ENCODE measurements at places on chromosomes 16 and 17.

GRCh38 chr17:64653325-64653984 lies 8.7 kb downstream of the SMURF2 start:
- no peak for DNase-seq

- DNase-seq = no peak
Measured at GRCh38 chr17:40361925-40362695, 2.4 kb downstream of the GJD3 start.

DNA sequence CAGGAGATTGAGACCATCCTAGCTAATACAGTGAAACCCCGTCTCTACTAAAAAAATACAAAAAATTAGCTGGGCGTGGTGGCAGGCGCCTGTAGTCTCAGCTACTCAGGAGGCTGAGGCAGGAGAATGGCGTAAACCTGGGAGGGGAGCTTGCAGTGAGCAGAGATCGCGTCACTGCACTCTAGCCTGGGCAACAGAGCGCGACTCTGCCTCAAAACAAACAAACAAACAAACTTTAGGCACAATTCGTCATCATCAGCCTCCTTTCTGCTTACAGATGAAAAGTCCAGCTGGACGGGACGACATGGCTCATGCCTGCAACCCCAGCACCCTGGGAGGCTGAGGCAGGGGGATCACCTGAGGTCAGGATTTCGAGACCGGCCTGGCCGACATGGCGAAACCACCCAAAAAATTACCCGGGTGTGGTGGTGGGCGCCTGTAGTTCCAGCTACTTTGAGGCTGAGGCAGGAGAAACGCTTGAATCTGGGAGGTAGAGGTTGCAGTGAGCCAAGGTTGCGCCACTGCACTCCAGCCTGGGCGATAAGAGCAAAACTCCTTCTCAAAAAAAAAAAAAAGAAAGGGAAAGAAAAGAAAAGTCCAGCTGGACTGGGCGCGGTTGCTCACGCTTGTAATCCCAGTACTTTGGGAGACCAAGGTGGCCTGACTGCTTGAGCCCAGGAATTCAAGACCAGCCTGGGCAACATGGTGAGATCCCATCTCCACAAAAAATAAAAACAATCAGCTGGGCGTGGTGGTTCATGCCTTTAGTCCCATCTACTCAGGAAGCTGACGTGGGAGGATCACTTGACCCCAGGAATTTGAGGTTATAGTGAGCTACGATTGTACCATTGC lies 1.5 kb upstream of the SPIRE2 start:
- no peak for DNase-seq

DNA sequence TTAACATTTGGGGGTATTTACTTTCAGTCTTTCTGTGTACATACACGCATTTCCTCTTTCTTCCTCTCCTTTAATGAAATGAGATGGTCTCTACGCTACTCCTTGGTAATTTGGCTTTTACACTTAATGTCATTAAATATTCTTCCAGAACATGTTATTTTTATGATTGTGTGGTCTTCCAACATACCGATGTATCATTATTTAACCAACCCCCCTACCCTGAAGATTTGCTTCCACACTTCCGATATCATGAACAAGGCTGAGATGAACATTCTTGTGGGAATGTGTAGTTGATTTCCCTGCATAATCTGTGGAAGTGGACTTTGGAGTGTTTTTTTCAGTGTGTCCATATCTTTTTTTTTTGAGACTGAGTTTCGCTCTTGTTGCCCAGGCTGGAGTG lies 2.3 kb upstream of the PGS1 start:
- no peak for DNase-seq

DNA sequence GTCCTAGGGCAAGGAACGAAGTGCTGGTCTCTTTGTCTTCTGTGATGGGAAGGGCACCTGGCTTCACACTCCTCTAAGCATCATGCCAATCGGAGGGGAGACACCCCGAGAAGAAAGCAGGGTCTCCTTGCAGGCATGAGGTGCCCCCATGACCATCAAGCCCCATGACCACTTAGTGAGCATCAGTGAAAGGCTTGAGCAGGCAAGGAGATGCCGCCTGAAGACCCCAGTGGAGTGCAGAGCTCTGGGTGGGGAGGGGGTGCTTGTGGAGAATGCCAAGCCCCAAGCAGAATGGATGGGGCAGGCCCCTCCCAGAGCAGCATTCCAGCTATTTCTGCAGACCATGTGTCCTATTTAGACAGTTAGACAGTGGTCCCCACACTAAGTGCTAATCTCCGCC lies 232.7 kb upstream of the TNRC6C start:
- DNase-seq = no peak

DNA sequence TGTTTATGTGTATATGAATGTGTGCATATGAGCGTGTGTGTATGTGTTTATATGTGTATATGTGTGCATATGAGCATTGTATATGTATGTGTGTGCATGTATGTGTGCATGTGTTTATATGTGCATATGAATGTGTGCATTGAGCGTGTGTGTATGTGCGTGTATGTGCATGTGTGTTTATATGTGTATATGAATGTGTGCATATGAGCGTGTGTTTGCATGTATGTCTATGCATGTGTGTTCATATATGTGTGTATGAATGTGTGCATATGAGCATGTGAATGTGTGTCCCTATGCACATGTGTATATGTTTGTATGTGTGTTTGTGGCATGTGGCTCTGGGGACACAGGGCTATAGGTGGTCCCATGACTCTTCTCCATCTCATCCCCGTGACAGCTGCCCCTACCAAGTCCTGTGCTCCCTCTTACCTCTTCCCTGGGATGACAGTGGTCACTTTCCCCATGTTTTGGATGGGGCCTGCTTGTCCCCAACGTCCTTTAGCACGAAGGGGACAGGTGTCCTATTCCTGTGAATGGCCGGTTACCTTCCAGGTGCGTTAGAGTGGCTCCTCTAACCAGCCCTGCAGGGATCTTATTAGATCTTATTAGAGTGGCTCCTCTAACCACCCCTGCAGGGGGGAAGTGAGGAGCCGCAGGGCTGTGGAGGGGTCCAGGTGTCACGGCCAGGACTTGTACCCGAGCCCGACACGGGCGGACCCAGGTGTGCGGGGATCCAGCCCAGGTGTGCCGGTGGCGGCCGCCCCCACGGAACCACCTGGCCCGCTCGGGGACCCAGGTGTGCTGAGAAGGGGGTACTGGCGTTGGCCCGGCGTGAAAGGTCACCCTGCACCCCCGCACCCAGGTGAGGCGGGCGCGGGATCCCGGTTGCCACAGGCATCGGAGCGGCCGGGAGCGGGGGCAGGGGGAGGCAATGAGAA lies 105.6 kb downstream of the SEC14L1 start:
- DNase-seq = no peak

GRCh38 chr16:53067675-53068074 lies 12.9 kb downstream of the CHD9 start:
- DNase-seq = no peak

DNA sequence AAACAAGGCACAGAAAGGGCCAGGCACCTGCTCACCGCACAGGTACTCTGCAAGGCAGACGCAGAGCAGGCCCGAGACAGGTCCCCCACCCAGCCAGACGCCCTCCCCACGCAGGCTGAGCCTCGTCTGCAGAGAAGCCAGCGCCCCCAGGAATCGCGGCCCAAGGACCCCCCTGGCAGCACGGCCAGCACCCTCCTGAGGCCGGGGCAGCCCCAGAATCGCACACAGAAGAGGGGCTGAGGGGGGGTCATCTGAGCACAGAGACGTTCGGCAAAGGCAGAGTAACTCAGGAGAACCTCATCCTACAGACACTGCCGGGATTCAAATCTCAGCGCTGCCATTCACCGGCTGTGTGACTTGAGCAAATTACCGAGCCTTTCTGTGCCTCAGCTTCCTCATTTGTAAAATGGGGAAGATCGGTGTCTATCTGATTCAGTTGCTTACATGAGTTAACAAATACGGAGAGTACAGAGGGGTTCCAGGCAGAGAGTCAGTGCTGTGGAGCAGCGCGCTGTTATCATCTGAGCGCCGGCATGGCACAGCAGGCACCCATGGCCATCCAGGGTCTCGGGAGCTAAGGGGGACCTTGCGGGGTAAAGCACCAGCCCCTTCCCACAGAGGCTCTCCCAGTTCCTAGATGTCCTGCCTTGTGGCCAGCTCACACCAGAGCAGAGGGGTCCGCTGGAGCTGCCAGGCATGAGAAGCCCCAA lies 10.4 kb downstream of the EMC6 start:
- DNase-seq = no peak

DNA sequence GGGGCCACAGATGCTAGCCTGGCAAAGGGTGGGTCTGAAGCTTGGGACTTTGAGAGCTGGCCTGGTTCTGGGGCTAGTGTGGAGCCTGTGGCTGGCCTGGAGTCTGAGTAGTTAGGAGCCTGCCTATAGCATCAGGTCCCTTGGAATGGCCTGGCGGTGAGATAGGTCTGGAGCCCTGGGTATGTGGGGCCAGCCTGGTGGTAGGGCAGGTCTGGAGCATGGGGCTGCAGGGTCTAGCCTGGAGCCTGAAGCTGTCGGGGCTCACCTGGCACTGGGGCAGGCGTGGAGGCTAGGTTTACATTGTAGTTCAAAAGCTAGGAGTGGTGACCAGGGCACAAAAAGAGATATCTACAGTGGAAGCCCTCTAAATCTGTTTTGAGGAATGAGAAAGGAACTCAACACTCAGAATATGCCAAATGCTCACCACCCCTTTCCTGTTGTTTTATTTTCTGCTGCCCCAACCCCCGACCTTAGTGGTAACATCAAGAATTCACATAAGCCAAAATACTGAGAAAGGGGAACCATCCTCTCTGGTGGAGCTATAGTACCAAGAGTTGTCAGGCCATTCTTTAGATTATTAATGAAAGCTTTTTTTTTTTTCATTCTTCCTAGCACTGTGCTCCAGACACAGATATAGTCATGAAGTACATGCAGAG lies 100.3 kb downstream of the TANC2 start:
- no peak for DNase-seq

- DNase-seq = no peak
Measured at GRCh38 chr17:63681530-63681929, 18.4 kb downstream of the LIMD2 start.

DNA sequence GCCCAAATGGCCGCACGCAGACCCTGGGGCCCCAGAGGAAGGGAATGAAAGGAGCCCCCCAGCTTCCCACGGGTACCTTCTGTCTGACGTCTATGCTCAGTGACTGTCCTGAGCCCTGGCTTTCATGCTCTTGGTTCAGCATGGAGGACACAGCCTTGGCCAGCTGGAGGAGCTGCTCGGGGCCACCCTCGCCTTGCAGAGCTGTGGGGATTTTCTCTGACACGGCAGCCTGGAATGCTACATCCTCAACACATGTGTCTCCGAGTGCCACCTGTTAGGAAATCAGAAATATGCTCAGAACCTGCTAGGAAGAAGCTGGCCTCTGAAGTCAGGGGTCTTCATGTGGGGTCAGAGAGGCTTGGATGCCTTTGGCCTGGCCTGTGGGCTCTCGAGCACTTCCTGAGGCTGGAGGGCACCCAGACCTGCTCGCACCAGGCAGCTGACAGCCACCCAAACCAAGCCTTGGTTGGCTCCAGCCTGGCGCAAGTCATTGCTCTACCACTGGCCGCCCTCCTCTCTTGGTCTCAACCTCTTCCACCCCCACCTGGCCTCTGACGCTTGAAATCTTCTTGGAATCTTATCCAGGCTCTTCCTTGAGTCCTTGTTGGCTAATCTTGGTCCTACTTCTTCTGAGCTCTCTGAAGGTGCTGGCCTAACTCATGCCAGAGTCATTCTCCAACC lies 63.7 kb upstream of the BCO1 start:
- DNase-seq = no peak

DNA sequence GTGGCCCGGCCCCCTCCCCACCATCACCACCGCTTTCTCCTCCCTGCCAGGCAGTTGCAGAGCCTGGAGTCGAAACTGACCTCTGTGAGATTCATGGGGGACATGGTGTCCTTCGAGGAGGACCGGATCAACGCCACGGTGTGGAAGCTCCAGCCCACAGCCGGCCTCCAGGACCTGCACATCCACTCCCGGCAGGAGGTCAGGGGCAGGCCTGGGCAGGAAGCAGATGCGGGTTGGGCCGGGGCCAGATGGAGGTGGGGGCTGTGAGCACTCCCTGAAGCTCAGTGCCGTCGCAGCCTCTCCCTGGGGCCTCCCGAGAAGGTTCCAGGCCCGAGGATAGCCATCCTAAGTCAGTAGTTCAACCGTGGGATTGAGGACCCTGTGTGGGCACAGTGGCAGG lies 14.2 kb upstream of the ADGRG3 start:
- no peak for DNase-seq

DNA sequence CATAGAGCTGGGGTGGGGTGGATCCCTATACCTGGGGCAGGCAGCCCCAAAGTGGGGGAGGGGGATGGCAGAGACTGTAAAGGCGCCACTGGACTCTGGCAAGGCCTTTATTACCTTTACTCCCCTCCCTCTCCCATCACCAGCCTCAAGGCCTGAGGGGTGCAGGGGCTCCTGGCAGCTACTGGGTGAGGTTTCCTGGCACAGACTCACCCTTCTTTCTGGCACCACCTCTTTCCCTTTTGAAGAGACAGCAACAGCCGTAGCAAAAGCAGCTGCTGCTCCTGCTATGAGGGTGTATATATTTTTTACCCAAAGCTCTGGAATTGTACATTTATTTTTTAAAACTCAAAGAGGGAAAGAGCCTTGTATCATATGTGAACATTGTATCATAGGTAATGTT lies 17.6 kb downstream of the RAPGEFL1 start:
- DNase-seq = no peak

DNA sequence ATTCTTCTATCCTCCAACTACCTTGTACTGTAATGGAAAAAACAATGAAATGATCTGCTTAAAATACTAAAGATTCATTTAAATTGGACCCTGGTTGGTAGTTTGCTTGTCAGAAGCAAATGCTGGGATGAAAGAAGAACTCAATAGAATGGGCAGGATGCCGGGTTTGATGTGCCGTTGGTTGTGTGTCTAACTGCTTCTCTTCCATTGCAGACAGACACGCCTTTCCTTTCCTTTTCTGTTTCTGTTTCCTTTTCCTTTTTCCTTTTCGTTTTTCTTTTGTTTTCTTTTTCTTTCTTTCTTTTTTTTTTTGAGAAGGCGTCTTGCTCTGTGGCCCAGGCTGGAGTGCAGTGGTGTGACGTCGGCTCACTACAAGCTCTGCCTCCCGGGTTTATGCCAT lies 64.6 kb downstream of the PLCG2 start:
- no peak for DNase-seq

DNA sequence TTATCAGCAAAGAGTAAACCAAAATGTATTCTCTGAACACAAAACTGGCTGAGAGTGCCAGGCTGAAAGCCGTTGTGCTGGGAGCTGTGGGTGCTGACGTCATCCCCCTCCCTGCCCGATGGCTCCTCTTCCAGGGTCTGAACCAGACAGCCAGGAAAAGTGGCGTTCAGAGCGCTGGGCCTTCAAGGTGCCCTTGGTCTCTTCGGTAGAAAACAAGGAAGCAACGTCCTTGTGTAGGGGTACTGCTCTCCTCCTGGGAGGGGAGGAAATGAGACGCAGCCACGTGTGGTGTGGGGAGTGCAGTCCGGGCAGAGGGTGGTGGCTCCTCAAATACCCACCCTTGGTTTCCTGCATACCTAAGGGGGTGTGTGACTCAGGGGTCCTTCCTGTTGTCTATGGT lies 394.7 kb downstream of the SEC14L1 start:
- no peak for DNase-seq

GRCh38 chr16:79580453-79581191 lies 19.9 kb downstream of the MAF start:
- no peak for DNase-seq

Measured in activated gamma-delta T cell treated with anti-CD3 and anti-CD28 coated beads, Interleukin-2, amount 50 U/mL, for 16 hours (primary cell).